Stimulated activated CD4-positive, alpha-beta T cell treated with anti-CD3 and anti-CD28 coated beads, Interleukin-15, amount 100 ng/mL, for 48 hours (primary cell): ENCODE measurements at places on chromosomes 12 and 14.

GRCh38 chr12:104620837-104621531 is 164.2 kb downstream of the CHST11 start:
- no peak for DNase-seq

GRCh38 chr12:131457028-131457310 is 253.9 kb upstream of the SFSWAP start:
- DNase-seq = no peak

GRCh38 chr12:46209914-46210872 is 58.6 kb downstream of the SLC38A1 start:
- DNase-seq = peak; percentile 65

DNA sequence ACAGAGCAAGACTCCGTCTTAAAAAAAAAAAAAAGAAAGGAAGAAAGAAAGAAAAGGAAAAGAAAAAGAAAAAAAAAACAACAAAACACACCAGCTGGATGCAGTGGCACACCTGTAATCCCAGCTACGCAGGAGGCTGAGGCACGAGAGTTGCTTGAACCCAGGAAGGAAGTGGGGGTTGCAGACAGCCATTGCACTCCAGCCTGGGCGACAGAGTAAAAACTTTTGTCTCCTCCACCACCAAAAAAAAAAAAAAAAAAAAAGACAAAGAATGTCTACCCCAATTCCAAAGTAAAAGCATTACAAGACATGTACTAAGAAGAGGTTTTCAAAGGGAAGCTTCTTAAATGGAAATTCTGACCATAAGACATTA is 53.4 kb downstream of the HNRNPC start:
- no peak for DNase-seq

- DNase-seq = no peak
Observed at GRCh38 chr14:103839579-103839978, 7.8 kb downstream of the PPP1R13B start.

GRCh38 chr14:22896356-22896755 is 13.3 kb downstream of the REM2 start:
- no peak for DNase-seq

DNA sequence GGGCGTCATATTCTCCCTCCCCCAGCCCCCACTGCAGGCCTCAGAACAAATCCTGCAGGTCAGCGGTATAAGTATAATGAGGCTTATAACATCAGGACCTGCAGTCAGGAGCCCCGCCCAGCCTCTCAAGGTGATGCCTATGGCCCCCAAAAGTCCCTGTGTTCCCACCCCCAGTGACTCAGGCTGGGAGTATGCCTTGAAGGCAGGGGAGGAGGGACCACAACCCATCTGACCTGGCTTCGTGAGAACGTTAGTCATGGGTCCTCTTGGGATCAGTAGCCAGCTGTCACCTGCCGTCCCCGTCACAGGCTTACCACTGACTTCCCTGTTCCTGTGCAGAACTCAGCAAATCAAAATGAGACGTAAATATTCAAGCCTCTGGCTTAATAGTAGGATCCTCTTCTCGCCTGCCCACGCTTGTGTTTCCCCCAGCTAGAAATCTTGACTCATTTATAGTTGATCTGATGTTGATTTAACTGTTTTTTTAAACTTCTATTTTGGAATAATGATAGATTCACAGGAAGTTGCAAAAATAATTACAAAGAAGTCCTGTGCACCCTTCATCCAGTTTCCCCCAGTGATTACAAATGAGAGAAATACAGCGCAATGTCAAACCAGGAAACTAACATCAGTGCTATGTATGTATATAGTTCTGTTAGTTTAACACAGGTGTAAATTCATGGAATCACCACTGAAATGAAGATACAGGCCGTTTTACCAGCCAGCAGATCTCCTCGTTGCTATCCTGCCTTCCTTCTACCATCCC is 107.5 kb downstream of the ADGRD1 start:
- DNase-seq = no peak

GRCh38 chr12:54708826-54709225 is 60.7 kb upstream of the DCD start:
- no peak for DNase-seq

- no peak for DNase-seq
Observed at GRCh38 chr14:103094406-103095209, at the start of gene EXOC3L4. Gene EXOC3L4 (plus strand): TSS chr14:103094725. CDS start chr14:103100220, 5,495 bp downstream.

DNA sequence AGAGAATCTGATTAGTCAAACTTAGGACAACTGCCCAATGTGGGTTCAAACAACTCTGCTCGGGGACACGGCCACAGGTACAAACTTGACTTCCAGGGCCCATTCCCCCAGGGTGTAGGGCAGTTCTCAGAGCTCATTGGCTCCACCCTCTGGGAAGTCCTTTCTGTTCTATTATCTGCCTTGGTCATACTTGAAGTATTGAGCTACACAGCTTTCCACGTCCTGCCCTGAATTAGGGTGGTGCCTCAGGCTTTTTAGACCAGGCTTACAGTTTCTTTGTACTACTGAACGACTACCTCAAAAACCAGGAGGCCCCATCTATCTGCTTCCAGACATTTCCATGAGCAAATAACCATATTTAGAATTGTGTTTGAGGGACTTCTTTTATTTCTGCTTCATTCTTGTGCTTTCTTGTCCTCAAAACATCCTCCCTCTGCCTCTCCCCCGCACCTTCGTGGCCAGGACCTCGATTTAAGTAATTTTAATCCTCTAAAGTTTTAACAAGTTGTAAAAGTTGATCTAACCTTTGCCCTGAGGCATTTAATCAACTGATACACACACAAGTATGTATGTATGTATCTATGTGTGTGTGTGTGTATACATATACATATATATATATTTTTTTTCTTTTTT is 281.7 kb upstream of the AMIGO2 start:
- peak; percentile 45 for DNase-seq

- no peak for DNase-seq
Observed at GRCh38 chr14:89755816-89756215, 198.7 kb downstream of the EFCAB11 start.

- no peak for DNase-seq
Observed at GRCh38 chr12:97899956-97900355, 437.4 kb downstream of the RMST start.

DNA sequence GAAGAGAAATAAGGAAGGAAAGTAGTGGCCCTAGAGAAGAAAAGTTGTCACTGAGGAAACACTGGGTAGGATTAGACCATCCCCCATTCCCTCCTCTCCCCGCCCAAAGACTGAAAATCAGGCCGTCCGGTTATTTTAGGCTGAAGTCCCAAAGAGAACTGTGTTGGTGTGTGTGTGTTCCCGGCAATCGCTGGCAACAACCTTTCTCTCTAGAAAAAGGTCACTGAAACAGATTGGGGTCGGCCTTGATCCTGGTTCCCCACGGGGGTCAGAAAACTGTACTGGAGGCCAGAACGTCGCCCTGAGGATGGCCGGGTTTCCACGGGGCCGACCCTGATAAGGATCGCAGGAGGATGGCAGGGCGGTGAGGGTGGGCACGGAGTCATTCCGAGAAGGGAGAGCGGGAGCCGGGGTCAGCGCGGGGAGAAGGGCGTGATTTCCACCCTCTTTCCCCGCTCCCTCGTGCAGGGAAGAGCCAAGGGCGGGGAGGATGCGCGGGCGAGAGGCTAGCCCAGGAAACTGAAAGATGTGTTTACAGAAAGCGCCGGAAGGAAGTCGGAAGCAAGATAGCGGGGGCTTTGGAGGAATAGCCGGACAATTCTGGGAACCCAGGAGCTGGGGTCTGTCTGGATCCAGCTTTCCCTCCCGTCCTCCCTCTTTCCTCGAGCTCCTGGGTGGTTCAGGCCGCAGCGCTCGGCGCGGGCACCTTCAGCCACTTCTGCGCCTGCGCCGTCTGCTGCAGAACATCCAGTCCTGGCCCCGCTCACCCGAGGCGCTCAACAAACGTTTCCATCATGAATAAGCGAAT is 25.3 kb upstream of the SPTLC2 start:
- DNase-seq = peak; percentile 63

DNA sequence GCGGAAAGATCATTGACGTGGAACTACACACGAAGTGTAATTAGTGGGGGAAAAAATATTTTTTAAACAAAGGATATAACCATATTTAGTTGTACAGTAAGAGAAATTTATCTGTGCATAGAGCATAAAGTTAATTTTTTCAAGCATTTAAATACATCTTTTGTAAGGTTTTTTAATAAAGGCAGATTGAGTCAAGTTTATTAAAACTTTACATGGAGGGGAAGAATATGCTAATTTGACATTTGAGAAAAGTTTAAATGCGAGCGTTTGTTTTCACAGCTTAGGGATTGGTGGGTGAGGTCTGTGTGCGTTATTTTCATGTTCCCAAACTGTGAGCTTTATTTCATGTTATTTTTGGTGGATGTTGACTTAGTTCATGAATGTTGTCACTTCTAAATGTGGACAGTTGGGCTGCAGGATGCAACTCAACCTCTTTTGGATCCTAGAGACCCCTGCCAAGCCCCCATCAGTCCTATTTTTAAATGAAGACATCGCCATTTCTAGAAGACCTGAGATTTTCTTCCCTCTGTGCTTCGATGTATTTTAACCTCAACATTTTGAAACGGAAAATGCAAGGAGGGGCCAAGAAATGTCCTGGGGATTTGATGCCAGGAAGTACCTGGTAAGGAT is 32.3 kb downstream of the BRI3BP start:
- no peak for DNase-seq

- no peak for DNase-seq
Observed at GRCh38 chr12:46891306-46891705, 65.5 kb upstream of the SLC38A4 start.

- DNase-seq = no peak
Observed at GRCh38 chr14:88479574-88479987, 75.2 kb downstream of the PTPN21 start.

- no peak for DNase-seq
Observed at GRCh38 chr14:91369628-91370445, 47.8 kb downstream of the CCDC88C start.

DNA sequence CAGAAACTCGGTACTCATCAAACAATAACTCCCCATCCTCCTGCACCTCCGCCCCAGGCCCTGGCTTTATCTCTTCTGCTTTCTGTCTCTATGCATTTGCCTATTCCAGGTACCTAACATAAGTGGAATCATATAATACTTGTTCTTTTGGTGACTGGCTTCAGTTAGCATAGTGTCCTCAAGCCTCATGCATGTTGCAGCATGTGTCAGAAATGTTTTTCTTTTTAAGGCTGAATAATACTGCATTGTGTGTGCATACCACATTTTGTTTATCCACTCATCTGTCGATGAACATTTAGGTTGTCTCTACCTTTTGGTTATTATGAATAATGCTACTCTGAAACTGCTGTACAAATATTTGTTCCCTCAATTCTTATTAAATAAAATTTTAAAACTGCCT is 117.1 kb downstream of the KICS2 start:
- DNase-seq = no peak

DNA sequence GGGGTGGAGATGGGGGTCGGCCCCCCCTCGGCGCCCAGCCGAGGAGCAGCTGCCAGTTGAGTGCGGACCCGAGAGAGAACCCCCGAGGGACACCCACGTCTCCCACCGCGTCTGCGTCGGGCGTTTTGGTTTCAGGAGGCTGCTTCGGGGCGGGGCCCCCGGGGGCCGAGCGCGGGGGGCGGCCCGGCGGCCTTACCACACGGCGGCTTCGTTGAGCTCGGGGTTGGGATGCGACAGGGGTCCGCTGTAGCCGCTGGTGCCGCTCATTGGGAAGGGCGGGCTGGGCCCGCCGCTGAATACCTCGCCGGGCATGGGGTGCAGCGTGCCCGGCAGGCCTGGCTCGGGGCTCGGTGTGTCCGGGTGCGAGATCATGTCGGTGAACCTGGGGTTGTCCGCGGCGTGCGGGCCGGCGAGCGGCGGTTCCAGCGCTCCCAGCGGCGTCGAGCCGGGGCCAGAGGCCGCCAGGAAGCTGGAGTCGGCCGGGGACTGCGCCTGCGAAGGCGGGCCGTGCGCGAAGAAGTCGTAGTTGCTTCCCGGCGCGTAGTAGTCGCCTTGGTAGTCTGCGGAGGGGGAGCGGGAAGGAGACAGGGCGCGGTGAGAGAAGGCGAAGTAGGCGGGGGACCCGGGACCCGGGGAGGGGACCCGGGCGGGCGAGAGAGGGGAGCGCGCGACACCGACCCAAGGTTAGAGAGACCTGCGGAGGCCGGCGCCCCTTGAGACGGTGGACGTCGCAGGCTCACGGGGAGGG is 8.5 kb downstream of the LHX5 start:
- DNase-seq = no peak

GRCh38 chr12:40989785-40990184 is 198.3 kb upstream of the PDZRN4 start:
- no peak for DNase-seq

GRCh38 chr14:24013654-24014514 is 25.2 kb downstream of the DHRS4L2 start:
- DNase-seq = peak; percentile 35

DNA sequence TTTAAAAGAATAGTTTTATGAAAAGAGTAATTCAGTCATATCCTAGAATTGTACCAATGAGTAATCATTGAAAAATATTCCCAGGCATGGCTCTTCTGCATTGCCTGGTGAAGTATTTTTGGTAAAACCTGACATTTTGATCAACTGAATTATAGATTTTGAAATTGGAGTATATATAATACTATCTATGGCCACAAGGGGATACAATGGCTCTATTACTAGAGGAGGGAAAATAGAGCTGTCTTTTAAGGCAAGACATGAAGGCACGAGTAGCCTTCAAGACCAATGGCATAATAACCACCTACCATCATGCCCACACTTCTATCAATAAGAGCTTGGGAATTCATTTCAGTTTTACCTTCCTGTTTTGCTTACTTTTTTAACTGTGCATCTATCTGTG is 1241.4 kb upstream of the TMEM132C start:
- no peak for DNase-seq

DNA sequence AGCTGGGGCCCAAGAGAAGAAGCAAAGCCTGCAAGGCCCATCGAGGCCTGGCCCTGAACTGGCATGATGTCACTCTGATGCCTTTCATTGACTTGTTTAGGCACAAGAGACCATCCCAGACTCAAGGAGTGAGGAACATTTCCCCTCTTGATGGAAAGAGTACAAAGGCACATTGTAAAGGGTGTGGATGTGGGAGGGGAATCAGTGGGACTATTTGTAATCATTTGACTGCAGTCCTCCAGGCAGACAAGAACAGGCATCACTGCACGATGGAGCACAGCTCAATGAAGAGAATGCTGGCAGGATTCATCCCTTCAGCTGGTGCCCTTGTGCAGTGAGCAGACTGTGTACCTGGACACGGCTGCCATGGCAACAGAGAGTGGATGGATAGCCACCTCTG is 87.9 kb downstream of the LGMN start:
- DNase-seq = no peak

- no peak for DNase-seq
Observed at GRCh38 chr14:38964630-38965029, 138.4 kb downstream of the SEC23A start.

- DNase-seq = no peak
Observed at GRCh38 chr12:114186241-114187002, 219.5 kb downstream of the TBX5 start.
